ENCODE measurements at places on chromosomes 12 and 14.

DNA sequence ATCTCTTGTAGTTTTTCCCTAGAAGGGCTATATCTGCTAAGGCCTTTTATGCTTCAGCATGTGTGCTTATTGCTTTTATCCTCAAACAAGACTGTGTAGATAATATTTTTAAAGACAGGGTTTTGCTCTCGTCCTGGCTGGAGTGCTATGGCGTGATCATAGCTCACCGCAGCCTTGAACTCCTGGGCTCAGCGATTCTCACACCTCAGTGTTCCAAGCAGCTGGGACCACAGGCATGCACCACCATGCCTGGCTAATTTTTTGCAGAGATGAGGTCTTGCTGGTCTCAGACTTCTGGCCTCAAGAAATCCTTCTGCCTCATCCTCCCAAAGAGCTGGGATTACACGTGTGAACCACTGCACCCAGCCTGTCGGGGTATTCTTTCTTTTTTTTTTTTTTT lies 137.3 kb upstream of the SCAF11 start:
- DNase-seq: no peak

GRCh38 chr12:27927347-27927746 lies 45.2 kb downstream of the PTHLH start:
- DNase-seq: no peak

- no peak for DNase-seq
Measured at GRCh38 chr12:76804435-76804976, 40.6 kb downstream of the ZDHHC17 start.

GRCh38 chr14:39491134-39491571 lies 58.9 kb upstream of the FBXO33 start:
- DNase-seq: no peak

DNA sequence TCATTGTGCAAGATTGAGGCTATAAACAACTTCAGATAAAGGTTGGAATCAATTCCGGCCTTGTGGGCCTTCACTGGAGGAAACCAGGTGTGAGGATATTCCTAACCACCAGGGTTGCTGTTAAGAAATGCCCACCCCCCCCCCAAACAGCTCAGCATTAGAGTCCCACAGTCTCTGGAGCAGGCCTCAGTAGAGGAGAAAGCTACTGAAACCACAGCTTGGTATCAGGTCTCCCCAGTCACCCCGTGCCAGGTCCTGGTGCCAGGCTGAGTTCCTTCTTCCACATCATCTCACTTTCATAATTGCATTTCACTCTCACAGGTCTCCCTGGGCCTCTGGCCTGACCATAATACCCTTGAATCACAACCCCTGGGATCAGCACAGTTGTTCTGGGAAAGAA lies 12.5 kb downstream of the GALNT6 start:
- DNase-seq: no peak

GRCh38 chr12:106096376-106096775 lies 42.4 kb downstream of the NUAK1 start:
- no peak for DNase-seq

DNA sequence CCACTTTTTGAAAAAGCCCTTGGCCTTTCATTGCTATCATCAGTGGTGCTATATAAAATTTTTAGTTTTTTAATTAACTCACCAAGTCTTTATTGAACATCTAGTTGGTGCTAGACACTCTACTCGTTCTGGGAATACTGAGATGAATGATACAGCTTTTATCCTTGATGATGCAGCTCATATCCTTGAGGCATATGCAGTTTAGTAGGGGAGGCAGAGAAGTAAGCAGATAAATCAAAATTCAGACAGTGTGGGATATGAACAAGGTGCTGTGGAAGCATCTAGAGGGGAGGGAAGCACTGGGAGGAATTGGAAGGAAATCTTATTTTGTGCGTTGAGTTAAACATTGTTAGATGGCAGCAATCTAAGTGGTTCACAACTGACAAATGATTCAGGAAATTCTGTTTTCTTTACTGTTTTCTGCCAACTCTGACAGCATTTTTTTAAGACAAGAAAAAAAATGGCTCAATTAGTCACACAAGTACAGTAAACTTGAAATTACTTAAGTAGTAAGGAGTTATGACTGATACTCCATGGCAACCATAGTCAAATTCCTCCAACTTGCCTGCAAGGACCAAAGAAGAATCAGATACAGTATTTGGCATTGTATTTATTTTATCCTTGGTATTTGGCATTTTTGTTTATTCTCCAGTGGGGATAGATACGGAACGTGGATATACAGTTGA lies 119.2 kb downstream of the TMTC2 start:
- no peak for DNase-seq

DNA sequence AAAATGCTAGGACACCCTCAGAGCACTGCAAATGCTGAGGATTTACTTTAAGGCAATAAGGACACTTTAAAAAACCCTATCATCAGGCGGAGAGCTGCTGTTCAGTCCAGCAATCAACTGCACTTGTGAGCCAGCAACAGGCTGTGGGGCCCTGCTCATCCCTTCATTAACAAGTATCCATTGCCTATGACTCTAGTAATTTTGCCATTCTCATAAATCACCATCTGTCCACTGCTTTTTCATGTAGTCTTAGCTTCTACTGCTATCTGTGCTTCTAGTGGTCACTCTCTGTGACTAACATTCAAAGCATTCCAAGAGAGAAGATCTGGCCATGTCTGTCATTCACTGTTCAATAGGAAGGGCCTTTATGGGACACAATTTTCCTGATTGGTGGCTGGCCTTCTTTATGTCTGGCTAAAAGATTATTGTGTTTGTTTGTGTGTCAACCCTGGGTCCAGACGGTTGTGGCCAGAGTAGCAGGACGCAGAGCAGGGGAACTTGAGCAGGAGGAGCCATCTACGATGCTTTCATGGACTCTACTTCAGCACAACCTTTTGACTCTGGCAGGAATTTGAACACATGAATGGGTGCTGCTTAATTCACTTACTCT lies 3.6 kb upstream of the KRAS start:
- DNase-seq: no peak

- no peak for DNase-seq
Measured at GRCh38 chr14:66471584-66471983, 14.6 kb upstream of the CCDC196 start.

DNA sequence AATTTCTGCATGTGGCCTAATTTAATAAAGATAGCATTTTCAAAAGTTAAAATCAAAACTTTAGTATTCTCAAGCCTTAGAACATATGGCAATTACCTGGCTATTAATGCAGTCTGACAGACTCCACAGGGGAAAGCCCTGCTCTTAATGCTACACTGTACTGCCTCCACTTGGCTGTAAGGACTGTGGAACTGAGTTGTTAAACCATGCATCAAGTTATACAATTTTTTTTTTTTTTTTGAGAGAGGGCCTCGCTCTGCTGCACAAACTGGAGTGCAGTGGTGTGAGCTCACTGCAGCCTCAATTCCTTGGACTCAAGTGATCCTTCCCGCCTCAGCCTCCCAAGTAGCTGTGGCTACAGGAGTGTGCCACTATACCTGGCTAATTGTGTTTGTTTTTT lies 19.0 kb upstream of the NDUFA12 start:
- DNase-seq: no peak

- DNase-seq: no peak
Measured at GRCh38 chr12:55642669-55643068, 6.0 kb downstream of the OR10P1 start.

DNA sequence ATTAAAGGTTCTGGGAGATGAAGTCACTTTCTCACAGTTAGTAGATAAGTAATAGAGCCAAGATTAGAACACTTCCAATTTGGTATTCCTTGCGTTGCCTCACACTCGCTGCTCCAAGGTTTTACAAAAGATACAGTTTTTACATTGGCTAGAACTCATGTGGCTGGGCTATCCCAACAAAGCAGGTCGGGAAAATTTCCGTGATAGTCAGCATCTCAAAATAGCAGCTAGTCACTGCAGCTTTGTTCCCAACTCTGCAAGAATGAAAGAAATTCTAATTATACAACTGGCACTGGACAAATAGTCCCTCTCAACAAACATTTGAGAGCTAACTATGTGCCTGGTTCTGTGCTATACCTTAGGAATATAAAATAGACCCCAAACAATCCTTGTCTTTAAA lies 24.6 kb upstream of the PPP1R12A start:
- no peak for DNase-seq

- DNase-seq: no peak
Measured at GRCh38 chr14:77271113-77271710, at the start of gene NGB. Gene NGB (minus strand): TSS chr14:77271206. CDS start chr14:77270937, 269 bp downstream.

- DNase-seq: no peak
Measured at GRCh38 chr14:51424041-51424440, 184.0 kb downstream of the TMX1 start.

- DNase-seq: no peak
Measured at GRCh38 chr14:64506721-64507120, 2.2 kb downstream of the ZBTB1 start.

- no peak for DNase-seq
Measured at GRCh38 chr12:93300611-93301021, 77.1 kb upstream of the NUDT4 start.

DNA sequence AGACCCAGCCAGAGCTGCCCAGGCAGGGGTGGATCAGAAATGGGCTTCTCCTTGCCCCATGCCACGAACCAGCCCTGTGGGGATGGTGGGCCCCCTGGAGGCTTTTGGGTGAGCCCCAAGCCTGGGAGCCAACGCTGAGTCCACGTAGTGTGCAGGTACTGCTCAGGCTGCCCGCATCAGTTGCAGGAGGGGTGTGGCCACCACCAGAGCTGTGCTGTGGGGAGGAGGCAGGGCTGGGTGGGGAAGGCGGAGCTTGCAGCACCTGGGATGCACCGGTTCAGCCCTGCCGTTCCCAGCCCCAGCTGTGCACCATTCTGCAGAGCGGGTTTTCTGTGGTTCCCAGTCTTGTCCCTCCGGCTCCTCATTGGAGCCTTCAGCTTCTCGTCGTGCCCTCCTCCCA lies 36.3 kb downstream of the IL31 start:
- DNase-seq: no peak

- DNase-seq: no peak
Measured at GRCh38 chr12:90921536-90921935, 33.4 kb downstream of the CCER1 start.

DNA sequence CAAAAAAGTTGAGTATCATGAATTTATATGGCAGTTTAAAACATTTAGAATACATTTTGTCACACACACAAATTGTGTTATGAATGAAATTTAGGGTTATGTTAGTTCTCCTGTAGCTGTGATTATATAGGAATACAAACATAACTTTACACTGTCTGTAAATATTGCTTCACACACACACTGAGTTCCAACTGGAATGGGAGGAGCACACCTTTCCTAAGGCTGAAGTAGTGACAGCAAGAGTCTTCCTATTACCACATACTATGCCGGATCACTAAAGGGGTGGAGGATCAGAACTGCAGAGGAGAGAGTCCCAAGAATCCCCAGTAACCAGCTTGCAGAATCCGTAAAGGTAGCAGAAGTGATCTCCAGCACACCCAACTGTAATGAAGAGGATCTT lies 63.7 kb downstream of the DNAI7 start:
- DNase-seq: no peak

- DNase-seq: no peak
Measured at GRCh38 chr14:64095620-64096019, 198.6 kb downstream of the ESR2 start.

GRCh38 chr12:87768501-87769287 lies 260.5 kb downstream of the C12orf50 start:
- no peak for DNase-seq

- DNase-seq: no peak
Measured at GRCh38 chr12:113241191-113242025, 20.1 kb downstream of the TPCN1 start.

DNA sequence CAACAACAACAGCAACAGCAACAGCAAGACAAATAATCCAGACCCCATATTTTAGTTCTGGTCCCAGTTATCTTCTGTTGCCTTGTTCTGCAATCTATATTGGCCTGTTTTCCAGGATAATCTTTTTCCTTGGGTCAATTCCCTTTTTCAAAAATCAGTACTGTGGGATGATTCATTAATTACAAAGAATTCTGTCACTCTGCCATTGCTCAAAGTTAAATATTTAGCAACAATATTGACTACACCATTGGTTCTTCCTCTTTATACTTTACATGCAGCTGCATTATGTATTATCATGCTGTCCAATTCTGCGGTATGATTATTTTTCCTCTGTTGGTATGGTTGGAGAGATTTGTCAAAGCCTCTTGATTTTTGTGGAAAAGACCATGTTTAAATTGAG lies 10.1 kb upstream of the GALNT8 start:
- DNase-seq: no peak

DNA sequence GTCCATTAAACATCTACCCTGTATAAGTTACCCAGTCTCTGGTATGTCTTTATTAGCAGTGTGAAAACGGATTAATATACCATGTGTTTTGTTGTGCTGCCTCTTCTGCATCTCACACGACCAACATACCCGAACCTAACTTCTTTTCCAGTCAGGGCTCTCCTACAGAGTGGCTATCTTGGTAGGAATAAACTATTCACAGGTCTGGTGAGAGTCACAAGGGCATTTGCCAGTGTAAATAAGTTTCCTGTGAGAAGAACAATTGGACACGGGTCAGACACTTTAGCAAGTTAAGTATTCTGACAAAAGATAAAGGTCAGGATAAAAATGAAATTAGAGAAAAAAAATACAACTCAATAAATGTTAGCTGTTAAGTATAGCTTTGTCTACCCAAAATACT lies 60.9 kb downstream of the MYF5 start:
- DNase-seq: no peak

DNA sequence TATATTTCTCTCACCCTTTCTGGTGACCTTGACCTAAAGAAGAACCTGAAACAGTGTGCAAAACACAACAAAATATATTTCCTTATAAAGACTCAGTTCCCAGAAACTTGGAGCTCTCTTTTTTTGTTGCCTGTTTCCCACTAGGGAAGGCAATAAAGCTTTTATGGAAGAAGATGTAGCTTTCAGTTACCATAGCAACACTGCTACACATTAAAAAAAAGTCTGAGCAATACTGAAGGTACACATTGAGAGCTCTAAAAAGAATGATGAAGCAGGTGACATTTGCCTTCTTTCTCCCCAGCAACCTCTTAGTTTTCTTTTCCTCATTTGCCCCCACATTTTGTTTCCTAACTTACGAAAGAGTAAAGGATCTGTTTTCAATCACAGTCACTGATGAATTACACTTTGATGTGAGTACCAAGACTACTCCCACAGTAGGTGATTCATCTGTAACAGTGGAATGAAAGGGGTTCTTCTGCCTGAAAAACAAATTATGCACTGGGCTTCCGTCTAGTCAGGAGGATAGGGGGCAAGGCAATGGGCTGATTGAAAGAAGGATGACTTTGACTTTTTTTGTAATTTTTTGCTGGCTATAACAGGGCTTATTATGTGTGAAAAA lies 1.1 kb upstream of the CATSPERB start:
- DNase-seq: no peak

GRCh38 chr12:126545411-126545810 lies 1480.2 kb downstream of the AACS start:
- DNase-seq: no peak

- no peak for DNase-seq
Measured at GRCh38 chr12:45089411-45090075, 38.6 kb upstream of the DBX2 start.

- no peak for DNase-seq
Measured at GRCh38 chr14:94867946-94868771, 98.2 kb upstream of the GSC start.

- no peak for DNase-seq
Measured at GRCh38 chr12:130650131-130650530, 66.0 kb downstream of the RIMBP2 start.

Measured in T-helper 17 cell (primary cell).